Activated CD8-positive, alpha-beta memory T cell treated with anti-CD3 and anti-CD28 coated beads for 1 hour (primary cell): ENCODE measurements at places on chromosomes 3 and 15.

GRCh38 chr3:196135693-196136639 is 54.1 kb upstream of the TFRC start:
- DNase-seq: no peak

- DNase-seq: no peak
Observed at GRCh38 chr3:13282986-13283876, 136.9 kb downstream of the NUP210 start.

- DNase-seq: no peak
Observed at GRCh38 chr3:188034989-188035388, 119.0 kb upstream of the LPP start.

GRCh38 chr3:156818890-156819289 is 7.3 kb upstream of the LEKR1 start:
- DNase-seq: no peak

GRCh38 chr3:43997788-43998369 is 243.8 kb upstream of the TOPAZ1 start:
- no peak for DNase-seq

- no peak for DNase-seq
Observed at GRCh38 chr3:47225310-47225906, 57.2 kb downstream of the KIF9 start.

GRCh38 chr15:62026487-62027262 is 33.6 kb downstream of the VPS13C start:
- DNase-seq: no peak

GRCh38 chr15:87144775-87145174 is 1065.1 kb downstream of the AGBL1 start:
- DNase-seq: no peak

DNA sequence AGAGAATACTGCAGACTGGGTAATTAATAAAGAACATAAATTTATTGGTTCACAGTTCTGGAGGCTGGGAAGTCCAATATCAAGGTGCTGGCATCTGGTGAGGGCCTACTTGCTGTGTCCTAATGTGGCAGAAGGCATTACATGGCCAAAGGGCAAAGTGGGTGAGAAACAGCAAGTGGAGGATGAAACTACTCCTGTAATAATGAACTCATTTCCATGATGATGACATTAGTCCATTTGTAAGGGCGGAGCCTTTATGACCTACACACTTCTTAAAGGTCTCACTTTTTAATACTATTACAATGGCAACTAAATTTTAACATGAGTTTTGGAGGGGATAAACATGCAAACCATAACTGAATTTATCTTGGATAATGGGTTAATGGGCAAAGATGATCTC is 139.6 kb upstream of the SGO1 start:
- DNase-seq: no peak

GRCh38 chr15:91576096-91576495 is 277.4 kb upstream of the SLCO3A1 start:
- DNase-seq: no peak

- DNase-seq: no peak
Observed at GRCh38 chr3:31695280-31696008, 162.7 kb downstream of the STT3B start.

- no peak for DNase-seq
Observed at GRCh38 chr15:31606931-31607497, 280.4 kb downstream of the KLF13 start.

- DNase-seq: no peak
Observed at GRCh38 chr3:45568848-45569762, 25.4 kb upstream of the LIMD1 start.

GRCh38 chr3:178677961-178678360 is 141.7 kb downstream of the KCNMB2 start:
- no peak for DNase-seq

DNA sequence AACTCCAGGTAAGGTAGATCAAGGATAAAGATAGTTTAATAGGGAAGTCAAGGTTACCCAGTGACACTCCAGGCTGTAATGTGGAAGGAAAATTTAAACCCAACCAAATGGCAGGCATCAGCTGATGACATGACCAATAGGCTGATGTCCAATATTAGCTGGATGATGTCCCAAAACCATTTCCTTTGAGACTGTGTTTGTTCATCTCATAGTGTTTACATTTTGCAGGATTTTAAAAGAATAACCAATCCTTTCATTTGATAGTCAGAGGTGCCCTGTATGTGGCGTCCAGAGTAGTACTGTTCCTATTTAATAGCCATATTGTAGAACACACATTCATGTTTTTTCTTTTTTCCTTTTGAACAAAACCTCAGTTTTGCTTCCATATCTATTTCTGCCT is 23.3 kb upstream of the TMEM158 start:
- no peak for DNase-seq

- no peak for DNase-seq
Observed at GRCh38 chr15:87033056-87033455, 953.4 kb downstream of the AGBL1 start.

DNA sequence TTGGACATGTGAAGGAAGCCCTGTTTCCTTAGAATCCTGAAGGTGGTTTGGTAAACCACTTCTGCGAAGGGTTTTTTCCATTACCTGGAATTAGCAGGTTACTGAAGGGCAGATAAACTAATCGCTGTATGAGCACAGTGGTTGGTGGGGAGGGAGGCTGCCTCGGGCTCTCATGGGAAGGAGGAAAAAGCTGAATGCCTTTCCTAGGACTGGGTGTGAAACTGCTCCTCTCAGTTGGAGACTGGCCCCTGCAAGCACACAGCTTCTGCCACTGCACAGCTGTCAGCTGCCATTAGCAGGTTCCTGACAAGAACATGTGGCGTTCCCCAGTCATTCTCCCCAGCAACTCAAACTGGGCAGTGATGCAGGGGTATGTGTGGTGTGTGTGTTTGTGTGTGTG is 376.3 kb downstream of the GAP43 start:
- DNase-seq: no peak

- no peak for DNase-seq
Observed at GRCh38 chr15:101434032-101434920, 55.2 kb downstream of the PCSK6 start.

DNA sequence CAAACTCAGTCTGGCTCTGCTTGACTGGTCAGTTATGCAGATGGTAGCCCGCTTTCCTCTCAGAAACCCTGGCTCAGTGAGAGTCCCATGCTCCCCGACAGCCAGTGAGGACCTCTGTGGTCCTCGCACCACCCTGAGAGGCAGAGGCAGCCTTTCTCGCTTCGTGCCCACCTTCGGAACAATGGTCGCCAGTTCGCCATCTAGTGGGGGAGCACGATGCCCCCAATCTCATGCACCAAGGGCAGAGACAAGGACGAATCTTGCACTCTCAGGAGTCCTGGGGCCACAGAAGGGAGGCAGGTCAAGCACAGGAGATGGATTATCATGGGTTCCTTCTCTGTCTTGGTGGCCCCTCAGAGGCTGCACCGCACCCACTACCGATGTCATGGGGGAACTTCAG is 75.2 kb downstream of the RHCG start:
- DNase-seq: no peak

- DNase-seq: no peak
Observed at GRCh38 chr15:55250392-55250791, 39.2 kb downstream of the RAB27A start.

DNA sequence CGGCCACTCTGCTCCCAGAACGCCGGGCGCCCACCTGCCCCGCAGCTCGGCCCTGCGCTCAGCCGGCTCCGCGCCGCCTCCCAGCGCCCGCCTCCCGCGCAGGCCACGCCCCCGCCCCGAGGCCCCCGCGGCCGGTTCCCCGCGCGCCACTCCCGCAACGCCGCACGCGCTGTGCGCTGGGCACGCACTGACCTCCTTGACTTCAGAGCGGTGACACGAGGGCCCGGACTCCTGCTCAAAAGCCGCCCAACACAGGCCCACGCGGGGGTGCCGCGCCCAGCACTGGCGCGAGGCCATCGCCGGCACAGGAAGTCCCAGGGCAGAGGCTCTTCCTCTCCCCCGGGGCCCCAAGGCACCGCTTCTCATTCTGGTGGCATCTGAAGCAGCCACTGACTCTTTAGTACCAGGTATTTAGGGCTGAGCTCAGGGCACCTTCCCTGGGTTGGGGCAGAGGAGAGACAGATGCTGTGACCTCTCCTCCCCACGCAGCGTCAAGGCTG is 12.4 kb downstream of the TNK2 start:
- DNase-seq: no peak

DNA sequence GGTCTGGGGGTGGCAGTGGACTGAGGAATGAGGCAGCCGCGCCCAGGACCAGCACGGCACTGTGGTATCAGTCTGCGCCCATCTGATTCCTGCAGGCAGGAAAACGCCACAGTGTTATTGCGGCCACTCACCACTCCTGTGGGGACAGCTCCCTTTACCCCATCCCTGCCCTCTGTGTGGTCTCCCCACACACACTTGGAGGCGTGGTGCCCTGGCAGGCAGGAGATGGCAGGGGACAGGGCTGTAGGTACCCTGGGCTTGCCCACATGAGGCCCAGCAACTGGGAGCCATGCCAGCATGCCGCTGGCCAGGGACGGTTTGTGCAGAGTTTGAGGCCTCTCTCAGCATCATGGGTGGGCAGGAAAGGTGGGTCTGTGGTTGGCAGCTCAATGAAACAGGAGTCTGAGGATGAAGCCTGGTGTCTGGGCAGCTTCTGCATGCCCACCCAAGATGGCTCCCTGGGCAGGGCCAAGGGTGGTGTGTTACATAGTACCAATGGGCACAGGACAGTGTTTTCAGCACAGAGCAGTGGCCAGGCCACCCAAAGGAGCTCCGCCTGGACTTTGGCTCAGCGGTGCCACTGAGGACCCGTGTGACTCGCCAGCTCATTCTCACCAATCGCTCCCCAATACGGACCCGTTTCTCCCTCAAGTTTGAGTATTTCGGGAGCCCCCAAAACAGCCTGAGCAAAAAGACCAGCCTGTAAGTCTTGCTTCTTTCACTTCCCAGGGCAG is 27.2 kb downstream of the ACAA1 start:
- DNase-seq: no peak

DNA sequence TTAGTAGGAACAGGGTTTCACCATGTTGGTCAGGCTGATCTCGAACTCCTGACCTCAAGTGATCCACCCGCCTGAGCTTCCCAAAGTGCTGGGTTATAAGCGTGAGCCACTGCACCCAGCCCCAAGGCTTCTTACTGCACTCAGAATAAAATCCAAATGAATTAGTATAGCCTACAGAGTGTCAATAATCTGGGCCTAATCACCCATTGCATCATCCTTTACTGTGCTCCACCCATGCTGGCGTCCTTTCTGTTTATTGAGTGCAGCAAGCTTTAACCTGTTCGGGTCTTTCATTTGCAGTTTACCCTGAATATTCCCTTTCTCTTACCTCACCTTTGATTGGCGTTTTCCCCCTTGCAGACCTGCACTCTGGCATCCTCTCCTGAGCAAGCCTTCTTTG is 77.7 kb downstream of the CEP63 start:
- no peak for DNase-seq

DNA sequence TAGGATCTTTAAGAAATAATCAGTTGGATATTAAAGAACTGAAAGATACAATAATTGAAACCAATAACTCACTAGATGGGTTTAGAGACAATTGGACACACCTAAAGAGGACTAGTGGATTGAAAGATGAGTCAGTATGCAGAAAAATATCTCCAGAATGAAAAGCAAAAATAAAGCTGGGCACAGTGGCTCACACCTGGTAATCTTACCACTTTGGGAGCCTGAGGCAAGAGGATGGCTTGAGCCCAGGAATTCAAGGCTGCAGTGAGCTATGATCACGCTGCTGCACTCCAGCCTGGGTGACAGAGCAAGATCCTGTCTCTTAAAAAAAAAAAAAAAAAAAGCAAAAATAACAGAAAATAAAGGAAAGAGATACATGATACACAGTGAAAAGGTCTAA is 37.4 kb upstream of the CCDC174 start:
- DNase-seq: no peak

GRCh38 chr15:100002086-100002620 is 268.9 kb upstream of the LYSMD4 start:
- DNase-seq: no peak

DNA sequence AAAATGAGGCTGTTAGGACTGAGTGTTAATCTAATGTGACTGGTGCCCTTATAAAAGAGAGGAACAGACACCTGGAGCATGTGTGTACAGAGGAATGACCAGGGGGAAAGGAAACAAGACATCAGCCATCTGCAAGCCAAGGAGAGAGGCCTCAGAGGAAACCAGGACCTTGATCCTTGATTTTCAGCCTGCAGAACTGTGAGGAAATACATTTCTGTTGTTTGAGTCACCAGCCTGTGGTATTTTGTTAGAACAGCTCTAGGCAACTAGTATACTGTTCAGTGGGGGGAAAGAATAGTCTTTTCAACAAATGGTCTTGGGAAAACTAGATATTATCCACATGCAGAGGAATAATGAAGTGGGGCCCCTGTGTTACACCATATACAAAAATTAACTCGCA is 80.6 kb downstream of the CCR1 start:
- DNase-seq: no peak

DNA sequence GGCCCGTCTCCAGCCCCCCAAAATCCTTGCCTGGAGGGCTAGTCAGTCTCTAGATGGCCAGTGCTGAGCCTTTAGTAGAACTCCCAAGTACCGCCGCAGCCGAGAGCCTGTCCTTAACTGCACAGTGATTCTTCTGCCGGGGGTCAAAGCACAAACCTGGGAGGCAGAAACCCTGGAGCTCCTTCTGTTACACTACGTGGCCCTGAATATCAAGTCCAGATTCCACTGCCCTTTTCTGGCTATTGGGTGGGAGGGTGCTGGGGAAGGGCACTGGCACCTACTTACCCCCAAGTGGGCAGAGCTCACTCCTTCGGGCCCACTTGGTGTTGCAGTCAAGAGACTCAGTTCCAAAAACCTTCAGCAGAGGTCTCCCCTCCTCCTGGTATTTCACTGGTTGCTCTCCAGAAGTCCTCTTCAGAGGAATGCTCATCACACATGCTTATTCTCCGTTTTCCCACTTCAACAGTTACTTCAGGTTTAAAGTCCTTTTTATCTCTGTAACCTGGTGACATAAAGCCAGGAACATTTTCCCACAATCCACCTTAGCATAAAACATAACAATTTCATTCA is 10.8 kb downstream of the PDHB start:
- no peak for DNase-seq

DNA sequence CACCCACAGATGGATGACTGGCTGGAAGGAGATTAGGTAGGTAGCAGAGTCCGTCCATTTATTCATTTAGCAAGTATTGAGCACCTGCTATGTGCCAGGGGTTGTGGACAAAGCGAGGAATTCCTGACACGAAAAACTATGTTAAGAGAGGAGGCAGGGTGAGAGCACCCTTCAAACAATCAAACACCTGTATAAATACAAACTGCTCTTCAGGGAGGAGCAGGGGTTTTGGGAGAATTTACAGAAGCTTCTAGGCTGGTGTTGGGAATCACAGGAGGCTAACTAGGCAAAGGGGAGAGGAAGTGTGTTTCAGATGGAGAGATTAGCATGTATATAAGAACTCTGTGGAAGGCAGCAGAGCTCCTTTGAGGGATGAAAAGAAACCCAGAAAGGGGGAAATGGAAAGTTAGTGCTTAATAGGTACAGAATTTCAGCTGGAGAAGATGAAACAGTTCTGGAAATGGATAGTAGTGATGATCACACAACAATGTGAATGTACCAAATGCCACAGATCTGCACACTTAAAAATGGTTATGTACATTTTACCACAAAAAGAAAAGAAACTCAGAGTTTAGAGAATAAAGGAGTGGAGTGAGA is 805 bp upstream of the SEC22C start:
- no peak for DNase-seq
